LNCaP clone FGC (cell line): ENCODE measurements at places on chromosomes 13 and 19.

DNA sequence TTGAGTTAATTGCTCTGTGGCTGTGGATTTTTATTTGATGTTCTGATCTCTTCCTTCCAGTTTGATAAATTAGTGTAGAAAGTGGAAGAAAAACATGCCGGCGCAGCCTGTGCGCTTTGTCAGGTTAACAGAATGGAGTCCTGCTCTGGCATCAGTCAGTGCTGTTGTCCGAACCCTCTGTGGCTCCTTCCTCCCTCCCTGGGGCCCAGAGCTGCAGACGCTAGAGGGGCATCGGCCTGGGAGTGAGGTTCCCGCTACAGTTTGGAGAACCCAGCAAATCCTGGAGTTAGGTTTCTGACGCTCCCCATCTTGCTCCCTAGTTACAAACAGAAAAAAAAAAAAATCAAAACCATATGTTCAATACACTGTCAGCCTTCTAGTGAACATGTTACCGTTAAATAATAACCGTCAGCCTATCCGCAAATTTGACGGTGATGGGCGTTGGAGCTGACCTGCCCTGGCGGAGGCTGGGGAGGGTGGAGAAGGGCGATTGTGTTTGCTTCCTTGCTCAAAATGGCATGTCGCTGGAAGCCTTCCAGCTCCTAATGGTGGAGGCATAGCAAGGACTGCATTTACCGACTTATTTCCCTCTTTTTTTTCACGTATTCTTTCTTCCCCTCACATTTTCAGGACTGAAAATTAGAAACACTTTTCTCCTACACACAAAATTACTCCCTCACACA is 13.6 kb downstream of the MBNL2 start:
- DNase-seq: no peak

- DNase-seq: no peak
Measured at GRCh38 chr13:65594298-65594781, 1635.8 kb downstream of the PCDH9 start.

- no peak for DNase-seq
Measured at GRCh38 chr19:1266129-1266915, 2.8 kb upstream of the CIRBP start.

DNA sequence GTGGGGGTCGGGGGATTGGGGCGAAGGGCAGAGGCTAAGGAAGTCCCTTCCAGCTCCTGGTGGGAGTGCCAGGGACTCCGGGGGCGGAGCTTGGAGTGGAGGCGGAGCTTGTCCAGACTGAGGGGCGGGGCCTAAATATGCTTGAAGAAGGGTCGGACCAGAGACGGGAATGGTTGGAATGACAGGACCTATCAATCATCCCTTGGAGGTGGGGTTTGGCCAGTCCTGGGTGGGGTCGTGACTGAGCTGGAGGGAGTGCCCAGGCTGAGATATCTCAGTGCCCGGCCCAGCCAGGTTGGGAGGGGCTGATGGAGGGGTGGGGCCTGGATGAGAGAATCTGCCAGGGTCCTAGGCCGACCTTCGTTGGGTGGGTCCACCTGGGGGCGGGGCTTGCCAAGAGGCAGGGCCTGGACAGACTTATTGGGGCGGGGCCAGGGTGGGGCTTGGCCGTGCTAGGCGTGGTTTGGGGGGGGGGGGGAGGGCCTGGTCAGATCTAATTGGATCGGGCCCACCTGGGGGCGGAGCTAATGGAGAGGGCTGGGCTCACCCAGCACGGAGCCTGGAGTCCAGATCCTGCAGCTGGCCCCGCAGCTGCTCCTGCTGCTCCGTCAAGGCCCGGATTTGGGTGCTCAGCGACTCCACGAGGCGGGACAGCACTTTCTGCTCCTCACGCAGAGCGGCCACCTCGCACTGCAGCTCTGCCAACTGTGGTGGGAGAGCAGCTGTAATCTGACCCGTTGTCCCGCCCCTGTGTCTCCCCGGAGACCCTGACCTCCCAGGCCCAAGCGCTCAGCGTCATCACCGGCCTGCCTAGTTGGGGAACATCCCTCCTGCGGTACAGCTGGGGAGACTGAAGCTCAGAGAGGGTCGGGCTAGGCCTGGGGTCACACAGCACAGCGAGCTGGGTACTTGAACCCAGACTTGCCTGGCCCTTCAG is 2.6 kb upstream of the WIZ start:
- DNase-seq: no peak
